ENCODE measurements at places on chromosomes 5 and 9.

- no peak for DNase-seq
Observed at GRCh38 chr5:114830114-114830513, 339.6 kb downstream of the TRIM36 start.

- no peak for DNase-seq
Observed at GRCh38 chr5:169646856-169647255, 9.8 kb downstream of the DOCK2 start.

DNA sequence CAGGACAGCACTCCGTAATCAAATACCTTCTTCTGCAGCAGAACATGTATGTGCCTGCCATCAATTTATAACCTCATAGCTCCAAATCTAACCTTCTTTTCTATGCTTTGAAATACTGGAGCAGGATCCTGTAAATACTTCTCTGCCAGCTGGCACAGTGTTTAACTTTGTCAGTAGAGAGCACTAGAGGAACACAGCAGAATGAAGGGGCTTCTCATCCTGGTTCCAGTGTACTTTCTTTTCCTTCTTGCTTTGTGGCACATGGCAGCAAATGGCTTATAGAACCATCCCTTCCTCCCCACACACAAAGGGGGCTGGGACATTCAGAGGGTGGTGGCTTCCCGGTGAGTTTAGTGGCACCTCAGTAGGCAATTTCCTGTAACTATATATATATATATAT is 3.8 kb upstream of the FBXW11 start:
- no peak for DNase-seq

- no peak for DNase-seq
Observed at GRCh38 chr5:5667136-5667554, 244.7 kb downstream of the ICE1 start.

DNA sequence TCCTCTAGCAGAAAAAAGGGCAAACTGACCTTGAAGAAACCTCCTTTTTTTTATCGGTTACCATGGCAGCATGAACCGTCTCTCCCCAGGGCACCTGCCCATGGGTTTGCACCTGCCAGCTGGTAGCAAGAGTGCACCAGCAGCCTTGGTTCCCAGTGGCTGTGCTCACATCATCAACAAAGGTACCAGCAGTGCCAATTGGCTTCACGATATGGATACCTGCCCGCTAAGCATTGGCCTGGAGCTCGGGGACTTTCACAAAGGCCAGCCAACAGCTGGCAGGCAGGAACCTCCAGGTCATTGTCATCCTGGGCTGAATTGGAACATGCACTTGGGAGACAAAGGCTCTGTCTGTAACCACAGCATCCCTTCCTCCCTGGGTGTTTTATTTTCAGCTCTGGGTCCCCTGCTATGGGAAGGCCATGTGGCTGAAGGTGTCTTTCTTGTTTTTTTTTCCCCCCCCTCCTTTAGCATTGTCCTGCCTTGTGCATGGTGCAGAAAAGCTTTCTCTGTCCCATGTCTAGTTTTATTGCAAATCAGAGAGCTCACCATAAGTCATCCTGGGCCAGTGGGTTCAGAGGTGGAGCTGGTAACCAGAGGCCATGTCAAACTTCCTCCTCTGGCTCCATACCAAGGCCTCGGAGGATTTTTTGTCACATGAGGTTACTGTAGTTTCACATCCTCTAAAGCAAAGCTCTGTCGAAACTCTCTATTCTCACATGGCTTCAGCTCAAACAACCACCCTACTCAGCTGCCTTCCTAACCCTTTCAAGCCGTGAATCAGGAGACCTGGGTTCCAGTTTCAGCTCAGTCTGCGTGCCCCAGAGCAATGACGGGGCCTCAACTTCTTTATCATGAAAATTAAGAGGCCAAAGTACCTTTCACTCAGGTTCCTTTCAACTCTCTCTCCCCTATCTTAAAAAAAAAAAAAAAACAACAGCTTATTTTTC is 145.5 kb upstream of the MAP3K1 start:
- DNase-seq, result peak; percentile 65

DNA sequence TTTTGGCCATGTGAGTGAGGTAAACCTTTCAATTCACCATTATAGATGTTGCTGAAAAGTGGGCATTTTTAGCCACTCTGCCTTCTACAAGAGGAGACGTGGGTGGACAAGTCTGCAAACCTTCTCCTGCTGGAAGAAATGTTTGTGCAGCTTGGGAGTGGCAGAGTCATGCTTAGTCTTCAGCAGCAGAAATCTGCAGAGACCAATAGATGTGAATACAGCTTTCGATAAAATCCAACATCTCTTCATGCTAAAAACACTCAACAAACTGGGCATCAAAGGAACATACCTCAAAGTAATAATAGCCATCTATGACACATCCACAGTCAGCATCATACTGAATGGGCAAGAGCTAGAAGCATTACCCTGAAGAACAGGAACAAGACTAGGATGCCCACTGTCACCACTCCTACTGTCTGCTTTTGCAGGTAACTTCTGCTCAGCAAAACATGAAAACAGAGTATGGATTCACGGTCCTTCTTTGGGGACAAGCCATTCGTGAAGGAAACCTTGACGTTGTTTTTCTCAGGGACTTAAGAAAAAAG is 91.3 kb downstream of the RALGPS1 start:
- DNase-seq, result no peak

DNA sequence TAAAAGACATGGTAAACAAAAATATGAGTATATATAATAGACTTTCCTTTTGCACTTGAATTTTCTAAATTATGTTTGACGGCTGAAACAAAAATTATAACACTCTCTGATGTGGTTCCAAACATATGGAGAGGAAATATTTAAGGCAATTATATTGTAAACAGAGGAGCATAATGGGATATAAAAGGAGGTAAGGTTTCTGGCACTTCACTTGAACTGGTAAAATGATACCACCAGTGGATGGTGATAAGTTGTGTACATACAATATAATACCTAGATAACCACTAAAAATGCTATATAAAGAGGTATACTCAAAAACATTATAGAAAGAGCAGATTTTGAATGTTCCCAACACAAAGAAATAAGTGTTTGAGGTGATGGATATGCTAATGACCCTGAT is 192.9 kb upstream of the RAD23B start:
- no peak for DNase-seq

DNA sequence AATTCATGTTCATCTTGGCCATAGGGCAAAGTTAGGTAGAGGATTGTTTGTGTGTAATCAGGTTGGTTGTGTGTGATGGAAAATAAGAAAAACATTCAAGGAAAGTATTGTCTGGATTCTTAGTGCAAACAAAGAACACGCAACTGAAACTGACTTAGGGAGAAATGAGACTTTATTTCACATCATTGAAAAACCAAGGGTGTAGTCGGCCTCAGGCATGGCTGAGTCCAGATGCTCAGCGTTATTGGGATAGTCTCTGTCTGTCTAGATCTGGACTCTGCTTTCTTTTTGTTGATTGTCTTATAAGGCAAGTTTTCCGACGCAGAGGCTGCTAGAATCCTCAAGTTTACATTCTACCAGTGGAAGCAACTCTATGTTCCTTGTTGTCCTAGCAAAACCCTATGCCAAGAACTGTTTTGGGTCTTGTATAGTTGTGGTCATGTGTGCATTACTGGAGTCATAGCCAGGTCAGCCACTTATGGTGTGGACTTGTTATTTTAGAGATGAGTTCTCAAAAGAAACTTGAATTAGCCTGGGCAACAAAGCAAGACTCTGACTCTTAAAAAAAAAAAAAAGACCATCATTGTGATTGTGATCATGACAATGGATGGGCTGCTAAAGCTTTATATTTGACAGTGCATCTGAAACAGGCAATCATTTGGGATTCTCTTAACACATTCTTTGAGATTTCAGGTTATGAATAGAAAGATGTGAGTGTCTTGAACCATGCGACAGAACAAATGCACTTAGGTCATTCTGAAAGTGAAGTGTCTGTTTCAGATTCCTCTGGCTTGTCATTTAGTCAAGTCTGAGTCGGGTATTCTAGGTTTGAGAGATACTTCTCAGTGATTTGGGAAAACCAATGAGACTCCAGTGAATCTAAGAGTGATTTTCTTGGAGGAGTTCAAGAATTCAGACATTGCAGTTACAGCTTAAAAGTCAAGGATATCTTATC is 82.6 kb downstream of the DOCK2 start:
- DNase-seq, result no peak

GRCh38 chr5:154209591-154210081 is 19.1 kb downstream of the GALNT10 start:
- DNase-seq, result no peak

- no peak for DNase-seq
Observed at GRCh38 chr9:137575716-137576411, 2.9 kb downstream of the DPH7 start.

DNA sequence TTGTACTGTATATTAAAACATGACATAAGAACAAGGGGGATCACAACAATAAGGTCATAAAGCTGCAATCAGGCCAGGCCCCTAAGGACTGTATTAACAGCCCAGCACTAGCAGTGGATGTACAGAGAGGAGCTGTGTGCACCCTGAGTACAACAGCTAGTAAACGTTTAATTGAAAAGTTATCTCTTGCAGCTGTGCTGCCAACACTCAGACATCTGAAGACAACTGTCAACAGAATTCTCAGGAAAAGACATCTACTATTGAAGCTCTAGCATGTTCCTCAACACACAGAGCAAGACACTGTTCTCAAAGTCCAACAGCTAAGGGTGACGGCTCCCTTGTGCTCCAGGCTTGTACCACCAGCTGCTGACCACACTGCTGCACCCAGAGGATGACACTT is 199.6 kb downstream of the DCP2 start:
- DNase-seq, result no peak

- DNase-seq, result no peak
Observed at GRCh38 chr9:78319197-78320029, 22.5 kb downstream of the PSAT1 start.

- DNase-seq, result no peak
Observed at GRCh38 chr9:81320909-81321482, 368.4 kb downstream of the TLE1 start.

GRCh38 chr9:124869466-124869985 is 7.6 kb downstream of the ARPC5L start:
- peak; percentile 49 for DNase-seq

GRCh38 chr9:38079461-38080031 is 10.5 kb upstream of the SHB start:
- DNase-seq, result no peak

DNA sequence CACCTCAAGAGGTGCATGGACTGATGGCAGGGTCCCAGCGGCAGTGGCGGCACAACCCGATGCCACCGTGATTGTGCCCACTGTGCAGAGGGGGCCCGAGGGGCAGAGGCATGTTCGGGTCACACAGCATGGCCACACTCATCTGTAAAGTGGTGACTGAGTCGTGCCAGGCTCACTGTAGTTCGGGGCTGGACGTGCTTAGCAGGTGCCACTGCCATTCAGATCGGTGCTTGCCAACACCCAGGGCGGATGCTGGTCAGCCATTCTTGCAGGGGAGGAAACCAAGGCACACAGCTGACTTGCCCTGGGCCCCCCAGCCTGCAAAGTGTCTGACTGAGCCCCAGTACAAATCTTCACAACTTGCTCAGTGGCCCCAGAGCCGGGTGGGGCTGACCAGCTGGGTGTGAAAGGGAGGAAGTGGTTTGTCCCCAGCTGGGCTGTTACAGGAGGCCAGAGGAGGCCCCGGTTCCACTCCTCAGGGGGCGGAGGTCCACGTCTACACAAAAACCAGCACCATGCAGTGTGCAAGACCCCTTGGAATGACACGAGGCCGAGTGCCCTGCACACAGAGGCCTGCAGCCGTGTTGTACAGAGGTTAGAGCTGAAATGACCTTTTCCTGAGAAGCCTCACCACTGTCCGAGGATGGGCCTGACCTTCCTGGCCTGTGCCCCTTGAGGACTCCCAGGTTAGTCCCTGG is 17.9 kb downstream of the FGD3 start:
- no peak for DNase-seq

DNA sequence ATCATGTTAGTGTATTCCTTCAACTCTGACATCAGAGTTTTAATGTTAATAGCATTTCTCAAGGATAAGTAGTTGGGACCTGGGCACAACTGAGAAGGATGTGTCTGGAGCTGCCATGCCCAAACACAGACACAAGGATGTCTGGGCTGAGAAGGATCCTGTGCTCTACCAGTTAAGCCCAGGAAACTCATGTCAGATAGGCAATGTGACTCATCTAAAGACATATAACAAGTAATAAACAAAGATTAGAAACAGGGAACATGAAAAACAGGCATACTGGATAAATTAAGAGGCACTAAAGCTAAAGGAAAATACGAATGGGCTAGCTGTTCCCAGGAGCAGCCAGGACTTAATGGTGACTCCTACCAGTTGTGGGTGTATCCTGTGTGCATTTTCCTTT is 9.1 kb upstream of the EGFLAM start:
- DNase-seq, result no peak

DNA sequence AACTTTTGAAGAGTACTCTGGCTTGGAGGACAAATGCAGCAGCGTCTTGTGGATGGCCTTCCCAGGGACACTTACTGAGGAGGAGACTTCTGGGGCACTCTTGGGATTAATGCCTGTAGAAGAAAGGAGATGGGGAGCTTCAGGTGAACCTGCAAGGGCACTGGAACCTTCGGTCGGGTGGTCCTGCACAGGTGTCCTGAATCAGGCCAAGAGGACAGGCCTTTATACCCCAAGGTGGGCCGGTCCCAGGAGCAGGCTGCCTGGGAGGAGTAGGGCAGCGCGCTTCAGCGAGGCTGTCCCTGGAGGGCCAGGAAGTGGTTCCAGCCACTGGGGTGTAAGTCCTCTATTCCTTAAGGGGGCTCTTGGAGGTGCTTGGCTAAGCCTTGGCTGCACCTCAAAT is 27.9 kb downstream of the GADD45G start:
- DNase-seq, result no peak

GRCh38 chr9:127722055-127722745 is 6.3 kb downstream of the TTC16 start:
- DNase-seq, result no peak

- DNase-seq, result no peak
Observed at GRCh38 chr5:32501071-32502002, 56.8 kb upstream of the ZFR start.

- no peak for DNase-seq
Observed at GRCh38 chr5:110873773-110874437, 135.1 kb downstream of the SLC25A46 start.

DNA sequence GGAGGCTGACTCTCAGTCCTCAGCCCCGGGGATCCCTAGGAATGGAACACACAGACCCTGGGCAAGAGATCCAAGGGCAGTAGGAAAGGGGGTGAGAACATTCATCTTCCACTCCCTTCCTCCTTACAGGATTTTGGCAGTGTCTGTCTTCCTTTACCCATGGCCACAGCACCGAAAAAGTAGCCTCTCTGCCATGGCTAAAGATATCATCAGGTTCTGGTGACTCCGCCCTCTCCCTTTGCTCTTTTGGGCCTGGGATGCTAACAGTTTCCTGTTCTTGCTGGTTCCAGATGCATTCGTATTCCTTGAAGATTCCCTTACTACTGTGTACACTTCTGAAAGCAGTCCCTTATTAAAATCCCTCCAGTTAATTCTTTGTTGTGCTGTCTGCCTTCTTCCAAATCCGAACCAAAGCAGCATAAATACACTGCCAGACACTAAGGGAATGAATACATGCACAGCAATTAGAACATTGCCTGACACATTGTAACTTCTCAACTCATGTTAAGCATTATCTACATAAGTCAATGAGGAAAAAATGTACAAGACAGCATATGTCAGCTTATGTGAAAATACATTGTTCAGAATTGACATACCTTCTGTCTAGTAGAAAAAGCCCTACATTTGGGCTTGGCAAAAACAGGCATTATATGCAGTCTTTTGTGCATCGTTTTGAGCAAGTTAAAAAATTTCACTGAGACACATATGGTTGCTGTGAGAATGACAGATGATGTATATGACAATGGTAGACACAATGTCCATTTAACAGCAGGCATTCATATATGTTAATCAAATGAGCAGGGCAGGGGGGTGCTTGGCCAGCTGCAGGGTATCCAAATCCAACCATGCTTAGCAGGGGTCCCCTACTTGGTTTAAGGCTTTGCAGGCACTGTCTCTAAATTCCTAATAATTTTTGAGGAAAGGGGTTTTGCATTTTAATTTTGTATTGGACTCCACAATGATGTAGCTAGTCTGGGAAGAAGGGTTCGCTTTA is 58.8 kb upstream of the RAI14 start:
- no peak for DNase-seq

Data from CD4-positive, alpha-beta memory T cell (primary cell).